Activated CD4-positive, alpha-beta T cell treated with anti-CD3 and anti-CD28 coated beads for 4 hours (primary cell): ENCODE measurements at places on chromosomes 3 and 15.

DNA sequence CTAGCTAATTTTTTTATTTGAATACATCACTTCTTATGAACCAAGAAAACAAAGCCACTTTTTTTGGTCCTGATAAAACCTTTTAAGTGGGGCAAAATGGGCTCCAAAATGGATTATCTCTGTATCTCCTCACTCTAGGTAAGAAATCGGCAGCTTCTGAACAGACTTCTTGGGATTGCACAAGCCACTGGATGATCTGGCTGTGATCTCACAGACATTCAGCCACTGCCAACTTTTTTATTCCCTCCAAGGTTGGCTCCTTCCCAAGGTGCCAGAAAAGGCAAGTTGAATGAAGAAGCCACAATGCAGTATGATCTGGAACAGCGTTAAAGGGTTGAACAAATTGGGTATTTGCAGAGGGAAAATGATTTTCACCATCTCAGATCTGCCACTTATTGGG, 73.2 kb downstream of the PRICKLE2 start:
- no peak for DNase-seq

DNA sequence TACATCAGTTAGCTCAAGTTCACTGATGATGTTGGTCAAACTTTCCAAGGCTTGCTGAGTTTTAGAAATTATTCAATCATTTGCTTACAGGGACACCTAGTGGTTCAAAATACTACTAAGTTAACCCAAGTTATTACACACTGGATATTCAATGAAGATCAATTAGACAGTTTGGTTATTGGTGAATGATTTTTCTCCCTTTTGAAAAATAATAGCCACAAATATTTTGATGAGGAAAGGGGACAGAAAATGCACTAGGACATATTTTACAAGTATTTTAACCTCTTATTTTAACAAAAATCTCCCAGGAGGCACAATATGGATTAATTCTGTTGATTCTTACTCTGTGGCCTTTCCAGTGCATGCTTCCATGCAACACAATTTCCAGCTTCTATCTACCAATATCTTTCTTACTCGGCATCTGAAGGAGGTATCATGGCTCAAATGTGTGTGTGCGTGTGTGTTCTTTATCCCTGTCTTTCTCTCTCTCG, 20.1 kb upstream of the GOLGA6L2 start:
- no peak for DNase-seq

DNA sequence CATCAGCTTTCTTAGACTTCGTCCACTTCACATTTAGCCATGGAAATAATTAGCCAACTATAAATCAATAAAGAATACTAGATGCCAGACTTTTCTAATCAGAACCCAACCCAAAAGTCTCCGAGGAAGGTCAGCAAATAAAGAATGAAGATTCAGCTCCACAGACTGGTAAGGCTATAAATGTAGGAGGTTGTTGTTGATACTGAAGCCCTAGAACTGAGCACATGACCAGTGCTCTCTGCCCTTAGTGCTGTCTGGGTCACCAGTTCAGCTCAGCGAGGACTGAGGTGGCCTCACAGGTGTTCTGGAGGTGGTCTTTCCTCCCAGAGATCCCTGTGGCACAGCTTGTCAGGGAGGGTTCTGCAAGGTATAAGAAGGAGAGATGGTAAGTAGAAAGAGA, 20.9 kb upstream of the SLC28A2 start:
- no peak for DNase-seq

- DNase-seq = no peak
Measured at GRCh38 chr3:157920822-157921700, 185.2 kb downstream of the SHOX2 start.

DNA sequence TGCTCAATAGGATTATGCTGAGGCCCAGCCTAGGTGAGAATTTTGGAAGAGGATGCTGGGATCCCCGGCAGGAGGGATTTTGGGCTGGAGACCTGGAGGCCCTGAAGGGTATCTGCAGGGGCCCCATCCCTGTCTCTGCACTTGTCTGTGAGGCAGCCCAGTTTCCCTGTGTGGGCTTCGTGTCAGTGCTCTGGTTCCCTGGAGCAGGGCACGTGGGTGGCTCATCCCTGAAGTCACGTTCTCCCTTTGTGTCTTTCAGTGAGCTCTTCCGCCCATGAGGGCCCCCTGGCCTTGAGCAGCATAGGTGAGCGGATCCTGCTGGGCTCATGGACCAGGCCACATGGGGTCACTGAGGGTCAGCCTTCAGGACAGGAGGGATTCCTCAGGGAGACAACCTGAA, 217.9 kb downstream of the SNRPN start:
- no peak for DNase-seq

DNA sequence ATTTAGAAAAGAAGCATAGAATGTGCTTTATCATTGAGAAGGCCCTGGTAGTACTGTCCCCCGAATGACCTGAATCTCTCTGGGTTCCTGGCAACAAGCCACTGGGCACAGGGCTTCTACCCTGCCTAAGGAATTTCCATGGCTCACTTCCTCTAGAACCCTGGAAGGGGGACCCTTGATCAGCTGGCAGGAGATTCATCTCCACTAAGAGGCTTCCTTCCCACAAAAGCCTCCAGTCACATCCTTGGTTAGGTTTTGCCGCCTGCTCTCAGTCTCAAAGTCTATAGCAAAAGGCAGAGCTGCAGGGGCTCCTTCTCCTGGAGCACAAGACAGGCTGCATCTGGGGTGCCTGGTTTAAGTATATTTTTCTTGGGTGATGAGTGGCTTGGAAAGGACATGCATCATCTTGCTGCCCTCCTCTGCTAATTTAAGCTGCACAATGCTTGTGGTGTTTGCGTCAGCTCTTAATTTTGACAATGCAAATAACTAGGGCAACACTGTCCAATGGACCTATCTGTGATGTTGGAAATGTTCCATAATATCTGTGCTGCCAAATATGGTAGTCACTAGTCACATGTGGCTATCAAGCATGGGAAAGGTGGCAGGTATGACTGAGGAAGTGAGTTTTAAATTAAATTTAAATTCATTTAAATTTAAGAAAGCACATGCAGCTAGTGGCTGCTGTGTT, 33.4 kb upstream of the RARRES1 start:
- no peak for DNase-seq

DNA sequence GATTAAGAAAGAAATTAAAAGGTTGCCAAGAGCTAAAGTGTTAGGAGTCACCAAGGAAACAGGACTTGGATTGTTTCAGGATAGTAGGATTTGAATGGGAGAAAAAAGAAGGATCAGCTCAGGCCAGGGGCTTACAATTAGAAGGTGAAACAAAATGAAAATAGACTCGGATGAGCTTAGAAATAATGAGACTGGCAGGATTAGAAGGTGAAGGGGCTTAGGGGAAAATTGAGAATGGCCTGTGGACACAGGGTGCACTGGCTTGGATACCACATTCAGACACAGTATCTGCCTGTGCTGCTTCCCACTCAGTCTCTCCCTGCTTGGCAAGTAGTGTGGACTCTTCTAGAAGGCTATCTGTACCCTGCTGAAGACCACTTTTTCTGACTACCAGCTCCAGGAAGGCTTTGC, 206.1 kb upstream of the ATP10A start:
- no peak for DNase-seq

- no peak for DNase-seq
Measured at GRCh38 chr3:15217841-15218267, 11.8 kb downstream of the CAPN7 start.
